ENCODE measurements at places on chromosomes 6 and 20.

DNA sequence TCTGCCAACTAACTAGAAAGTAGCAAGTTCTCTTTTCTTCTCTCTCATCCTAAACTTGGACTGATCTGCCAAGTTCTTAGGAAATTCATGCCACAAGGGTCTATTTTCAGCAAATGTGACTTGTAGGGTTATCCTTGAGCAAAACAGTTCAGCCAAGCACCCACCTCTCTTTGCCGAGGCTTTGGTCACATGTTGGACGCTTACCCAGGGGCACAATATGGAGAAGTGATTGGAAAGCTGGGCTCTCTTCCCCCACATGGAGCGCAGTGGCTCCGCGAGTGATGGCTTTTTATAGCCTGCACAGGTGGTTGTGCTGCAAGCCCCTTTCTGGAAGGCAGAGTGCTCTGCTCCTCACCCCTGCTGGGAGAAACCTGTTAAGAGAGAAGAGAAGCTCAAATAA, 47.7 kb upstream of the FNDC1 start:
- no peak for DNase-seq

DNA sequence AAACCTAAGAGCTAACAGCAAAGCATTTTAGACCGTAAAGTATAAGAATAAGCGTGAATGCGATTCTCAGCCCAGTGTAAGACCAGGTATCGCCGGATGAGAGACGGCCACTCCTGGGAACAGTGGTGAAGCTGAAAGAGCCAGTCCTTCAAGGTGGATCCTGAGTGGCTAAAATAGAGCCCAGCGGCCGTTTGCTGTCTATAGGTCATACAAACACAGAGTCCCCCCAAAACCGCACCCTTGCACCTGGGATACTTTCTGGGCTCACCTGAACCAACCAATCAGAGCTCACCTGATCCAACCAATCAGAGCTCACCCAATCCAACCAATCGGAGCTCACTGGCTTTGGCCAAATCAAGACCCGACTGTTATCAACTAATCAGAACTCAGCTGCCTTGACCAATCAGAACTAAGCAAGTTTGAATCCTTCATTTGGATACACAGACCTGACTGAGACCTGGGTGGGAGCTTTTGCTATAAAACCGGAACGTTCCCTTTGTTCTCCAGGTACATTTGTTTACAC, 248.2 kb downstream of the DLL1 start:
- DNase-seq: no peak

DNA sequence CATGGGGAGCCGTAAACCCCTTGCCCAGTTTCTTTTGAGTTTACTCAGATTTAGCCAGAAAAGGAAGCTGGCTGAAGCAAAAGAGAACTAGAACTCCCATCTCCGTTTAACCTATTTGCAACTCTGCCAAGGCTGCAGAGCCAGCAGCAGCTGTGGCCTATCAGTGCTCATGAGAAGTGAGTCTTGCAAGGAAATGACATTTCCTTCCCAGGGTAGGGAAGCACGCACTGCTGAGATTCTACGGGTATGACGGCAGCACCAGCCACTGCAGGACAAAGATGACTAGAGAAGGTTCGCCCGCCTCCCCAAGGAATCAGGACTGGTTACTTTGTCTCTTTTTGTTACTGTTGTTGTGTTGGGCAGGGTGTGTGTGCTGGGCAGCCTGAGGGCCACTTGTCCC, 47.6 kb downstream of the PPP1R3G start:
- no peak for DNase-seq

GRCh38 chr20:47677635-47678453, 107.4 kb downstream of the SULF2 start:
- peak; percentile 19 for DNase-seq

GRCh38 chr6:64224819-64225218, 589.2 kb downstream of the PHF3 start:
- no peak for DNase-seq

DNA sequence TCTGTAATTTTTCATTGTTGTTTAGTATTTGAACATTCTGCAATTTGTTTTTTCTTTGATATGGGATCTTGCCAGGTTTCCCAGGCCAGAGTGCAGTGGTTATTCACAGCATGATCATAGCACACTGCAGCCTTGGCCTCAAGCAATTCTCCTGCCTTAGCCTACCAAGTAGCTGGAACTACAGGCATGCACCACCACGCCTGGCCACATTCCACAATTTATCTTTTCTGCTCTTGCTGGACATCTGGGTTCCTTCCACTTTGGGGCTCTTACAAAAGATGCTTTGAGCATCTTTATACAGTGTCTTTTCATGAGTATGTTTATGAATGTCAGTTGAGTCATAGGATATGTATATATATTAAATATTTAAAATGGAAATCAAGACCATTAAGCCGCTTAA, 42.0 kb downstream of the PGM3 start:
- no peak for DNase-seq

DNA sequence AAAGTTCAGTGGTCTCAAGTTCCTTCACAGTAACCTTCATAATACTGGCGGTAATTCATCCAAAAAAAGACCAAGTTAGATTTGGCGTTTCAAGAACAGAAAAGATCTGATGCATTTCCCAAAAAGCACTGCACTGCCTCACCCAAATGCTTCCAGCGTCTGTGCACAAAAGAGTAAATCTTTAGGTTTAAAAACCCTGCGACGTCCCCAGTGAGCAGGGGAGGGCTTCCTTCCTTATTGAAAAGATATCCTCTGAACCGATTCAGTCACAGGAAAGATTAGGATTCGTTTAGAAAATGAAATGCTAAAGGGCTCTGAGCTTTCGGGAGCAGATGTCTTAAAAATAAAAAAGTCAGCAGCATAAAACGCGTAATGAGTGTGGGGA, 654 bp downstream of the TBC1D7 start:
- DNase-seq: no peak

GRCh38 chr6:134735461-134735860, 214.4 kb downstream of the ALDH8A1 start:
- DNase-seq: no peak

DNA sequence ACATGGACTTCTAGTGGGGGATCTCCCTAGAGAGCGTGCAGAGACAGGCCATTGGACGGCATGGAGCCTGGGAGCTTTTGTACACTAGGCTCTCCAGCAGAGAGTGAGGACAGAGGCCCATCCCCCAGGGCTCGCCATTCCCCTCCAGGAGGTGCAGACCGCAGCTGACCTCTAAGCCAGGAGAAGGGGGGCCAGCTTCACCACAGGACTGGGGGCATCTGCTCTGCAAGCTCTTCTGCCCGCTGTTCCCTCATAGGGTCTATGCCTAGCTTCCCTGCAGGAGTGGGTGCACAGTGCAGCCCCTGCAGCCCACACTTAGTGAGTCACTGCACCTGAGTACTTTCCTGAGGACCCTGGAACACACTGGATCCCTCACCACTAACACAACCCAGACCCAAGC, 94.4 kb downstream of the FHL5 start:
- DNase-seq: no peak

DNA sequence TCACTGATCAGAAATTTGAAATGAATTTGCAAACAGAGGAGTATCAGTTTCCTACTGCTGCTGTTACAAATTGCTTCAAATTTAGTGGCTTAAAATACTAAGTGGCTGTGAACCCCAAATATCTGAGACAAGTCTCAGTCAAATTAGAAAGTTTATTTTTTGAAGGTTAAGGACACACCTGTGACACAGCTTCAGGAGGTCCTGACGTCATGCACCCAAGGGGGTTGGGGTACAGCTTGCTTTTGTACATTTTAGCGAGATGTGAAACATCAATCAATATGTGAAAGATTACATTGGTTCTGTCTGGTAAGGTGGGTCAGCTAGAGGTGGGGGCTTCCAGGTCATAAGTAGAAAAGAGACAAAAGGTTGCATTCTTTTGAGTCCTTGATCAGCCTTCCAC, 21.4 kb upstream of the ZFP64 start:
- DNase-seq: no peak

GRCh38 chr20:15406072-15406471, 1068.7 kb upstream of the FLRT3 start:
- DNase-seq: no peak

DNA sequence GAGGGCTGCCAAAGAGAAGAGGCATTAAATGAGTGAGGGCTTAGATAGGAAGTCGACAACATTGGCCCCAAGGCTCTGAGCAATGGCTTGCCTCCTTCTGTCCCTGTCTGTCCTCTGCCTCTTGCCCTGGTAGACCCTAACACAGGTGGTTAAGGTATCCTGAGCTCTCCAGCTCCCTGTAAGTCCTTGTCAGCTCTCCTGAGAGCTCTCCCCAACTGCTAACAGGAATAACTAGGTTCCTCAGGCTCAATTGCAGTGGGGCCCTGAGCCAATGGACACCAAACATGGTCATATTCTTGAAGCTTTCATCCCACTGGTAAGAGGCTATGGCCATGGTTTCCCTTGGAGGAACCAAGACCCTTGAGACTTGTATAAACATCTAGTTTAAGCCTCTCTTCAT, 5.0 kb upstream of the CPNE1 start:
- no peak for DNase-seq

DNA sequence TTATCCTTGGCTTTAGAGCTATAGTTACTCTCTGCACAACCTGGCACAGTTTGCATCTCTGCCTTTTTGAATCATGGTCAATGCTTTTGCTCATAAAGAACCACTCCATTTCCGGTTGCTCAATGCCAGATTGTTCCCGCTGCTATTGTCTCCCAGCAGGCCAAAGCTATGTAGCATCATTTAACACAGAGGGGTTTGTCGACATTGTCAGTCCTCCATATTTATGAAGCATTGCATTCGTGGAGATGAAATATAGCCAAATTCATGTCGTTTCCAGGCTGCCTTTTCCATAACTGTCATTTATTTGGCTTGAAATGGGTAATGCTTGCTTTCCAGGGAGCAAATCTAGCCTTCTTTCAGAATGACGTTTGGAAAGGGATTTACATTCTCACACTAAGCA, 598.8 kb downstream of the EPHA7 start:
- no peak for DNase-seq

DNA sequence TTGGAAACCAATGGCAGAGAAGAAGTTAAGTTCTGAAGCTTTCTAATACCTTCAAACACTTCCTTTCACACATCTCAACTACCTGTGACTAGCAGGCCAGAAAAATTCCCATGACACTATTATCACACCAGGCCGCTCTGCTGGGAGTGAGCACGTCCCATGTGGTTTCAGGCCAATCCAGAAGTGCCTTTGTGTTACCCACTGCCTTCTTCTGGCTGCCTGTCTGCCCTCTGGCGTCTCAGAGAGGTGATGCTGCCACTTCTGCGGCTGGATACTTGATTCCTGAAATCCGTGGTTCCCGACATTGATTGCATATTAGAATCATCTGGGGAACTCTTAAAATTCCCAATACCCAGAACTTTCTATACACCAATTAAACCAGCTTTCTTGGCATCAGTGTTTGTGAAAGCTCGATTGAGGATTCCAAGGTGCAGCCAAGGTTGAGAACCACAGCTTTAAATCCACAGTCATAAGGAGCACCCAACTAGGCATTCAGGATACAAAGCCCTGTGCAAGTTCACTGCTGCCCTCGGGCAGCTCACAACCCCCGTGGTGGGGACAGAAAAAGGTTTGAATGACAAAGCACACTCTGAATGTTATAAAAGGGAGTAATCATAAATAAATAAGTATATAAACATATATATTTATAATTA, 65.6 kb downstream of the STMND1 start:
- no peak for DNase-seq

DNA sequence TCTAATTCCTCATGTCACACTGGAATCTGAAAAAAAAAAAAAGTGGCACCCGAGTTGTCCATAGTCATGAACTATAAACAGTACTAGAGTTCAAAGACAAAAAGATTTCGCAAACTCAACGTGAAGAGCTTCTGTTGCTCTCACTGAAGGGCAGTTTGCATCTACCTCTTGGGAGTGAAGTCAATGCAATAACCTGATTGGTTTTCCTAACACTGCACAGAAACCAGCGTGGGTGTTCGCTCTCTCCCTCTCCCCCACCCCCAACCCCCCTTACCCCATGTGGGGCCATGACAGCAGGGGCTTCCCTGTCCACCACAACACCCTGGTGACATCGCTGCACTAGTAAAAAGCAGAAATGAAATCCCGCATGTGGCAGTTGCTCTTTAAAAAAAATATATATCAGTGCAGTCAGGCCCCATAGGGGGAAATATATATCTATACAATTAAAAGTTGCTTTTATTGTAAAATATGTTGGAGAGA, 66.9 kb downstream of the GMPR start:
- DNase-seq: no peak

- DNase-seq: no peak
Measured at GRCh38 chr6:10719964-10720264, 3.0 kb upstream of the TMEM14C start.

DNA sequence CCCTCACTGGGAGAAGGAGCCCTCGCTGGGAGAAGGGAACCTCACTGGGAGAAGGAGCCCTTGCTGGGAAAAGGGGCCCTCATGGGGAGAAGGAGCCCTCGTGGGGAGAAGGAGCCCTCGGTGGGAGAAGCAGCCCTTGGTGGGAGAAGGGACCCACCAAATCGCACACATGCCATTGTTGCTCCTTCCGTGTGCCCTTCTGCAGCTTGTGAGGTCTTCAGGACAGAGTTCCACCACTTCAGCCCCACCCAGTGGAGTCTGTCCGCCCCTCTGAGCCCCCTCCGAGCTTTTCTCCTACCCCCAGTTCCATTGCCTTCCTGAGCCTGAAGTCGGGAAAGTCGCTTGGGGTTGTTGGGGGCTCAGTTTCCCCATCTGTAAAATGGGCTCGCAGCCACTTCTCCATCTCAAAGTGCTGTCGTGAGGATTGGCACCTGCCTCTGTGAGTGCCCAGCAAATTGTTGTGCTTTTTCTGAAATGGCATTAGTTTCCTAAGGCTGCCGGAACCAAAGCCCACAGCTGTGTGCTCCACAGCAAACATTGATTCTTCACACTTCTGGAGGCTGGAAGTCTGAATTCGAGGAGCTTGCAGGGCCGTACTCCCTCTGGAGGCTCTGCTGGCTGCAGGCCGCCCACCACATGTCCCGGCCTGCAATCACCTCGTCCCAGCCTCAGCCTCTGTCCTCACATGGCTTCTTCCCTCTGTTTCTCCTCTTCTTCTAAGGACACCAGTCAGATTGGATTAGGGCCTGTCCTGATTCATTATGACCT, 124.7 kb upstream of the PMEPA1 start:
- DNase-seq: no peak

GRCh38 chr20:57245997-57246396, 20.4 kb downstream of the BMP7 start:
- no peak for DNase-seq

All from activated naive CD4-positive, alpha-beta T cell (primary cell).